ENCODE measurements at places on chromosomes 7 and 10.

DNA sequence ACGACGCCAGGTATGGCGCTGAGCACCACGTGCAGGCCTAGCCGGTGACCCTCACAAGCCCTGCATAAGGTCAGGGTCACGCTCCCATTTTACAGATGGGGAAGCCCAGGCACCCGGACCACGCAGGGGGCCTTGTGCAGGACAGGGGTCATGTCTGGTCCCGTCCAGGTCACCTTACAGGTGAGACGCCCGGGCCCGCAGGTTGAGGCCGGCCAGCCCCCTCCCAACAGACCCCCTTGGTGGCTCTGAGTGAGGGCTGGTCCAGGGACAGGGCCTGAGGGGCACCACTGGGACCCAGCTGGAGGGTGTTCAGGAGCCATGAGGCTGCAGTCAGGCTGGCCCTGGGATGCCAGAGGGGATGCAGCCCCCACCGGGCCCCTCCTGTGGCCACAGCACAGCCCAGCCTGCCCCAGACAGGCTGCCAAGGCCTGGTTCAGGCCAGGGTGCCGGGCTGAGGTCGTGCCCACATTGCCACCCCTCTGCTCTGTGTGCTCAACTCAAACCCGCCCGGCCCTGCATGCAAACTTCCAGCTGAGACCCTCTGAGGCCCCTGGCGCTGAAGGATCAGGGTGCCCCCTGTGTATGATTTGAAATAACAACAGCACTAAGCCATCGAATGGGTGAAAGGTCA is 69.0 kb downstream of the PWWP2B start:
- no peak for DNase-seq

- no peak for DNase-seq
These were observed 151.1 kb upstream of the MKI67 start for GRCh38 chr10:128277267-128277840.

- DNase-seq, result no peak
These were observed 42.6 kb upstream of the ZNRF2 start for GRCh38 chr7:30241767-30242166.

- no peak for DNase-seq
These were observed 8.0 kb upstream of the GLRX3 start for GRCh38 chr10:130128062-130128781.

DNA sequence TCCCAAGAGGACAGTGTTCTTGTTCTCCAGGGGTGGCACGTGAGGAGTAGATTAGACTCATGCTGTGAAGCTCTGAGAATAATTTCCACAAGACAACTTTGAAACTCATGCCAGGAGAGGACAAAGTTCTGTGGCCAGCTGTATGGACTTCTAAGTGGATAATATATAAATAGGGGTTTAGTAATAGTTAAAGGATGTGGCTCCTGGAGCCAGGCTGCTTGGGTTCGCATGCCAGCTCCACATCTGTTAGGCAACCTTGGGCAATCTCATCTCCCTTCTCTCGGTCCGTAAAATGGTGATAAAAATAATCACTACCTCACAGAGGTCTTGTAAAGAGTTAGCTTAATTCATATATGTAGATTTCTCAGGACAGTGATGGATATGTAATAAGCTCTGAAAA is 35.8 kb downstream of the ACSL5 start:
- DNase-seq, result no peak

DNA sequence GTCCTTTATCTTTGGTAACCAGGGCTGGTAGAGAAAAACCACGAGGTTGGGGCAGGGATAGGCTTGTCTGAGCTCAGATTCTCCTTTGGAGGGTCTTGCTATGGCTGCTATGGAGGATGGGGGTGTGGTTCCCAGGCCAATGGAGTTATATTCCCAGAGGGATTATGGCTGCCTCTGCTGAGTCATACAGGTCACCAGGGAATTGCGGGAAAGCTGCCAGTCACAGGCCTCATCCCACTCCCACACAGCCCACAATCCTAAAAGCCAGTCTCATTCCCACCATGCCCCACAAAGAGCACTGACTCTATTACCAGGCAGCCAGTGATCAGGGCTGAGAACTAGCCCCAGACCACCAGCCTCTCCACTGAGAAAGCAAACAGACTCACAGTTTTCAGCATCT is 316.6 kb upstream of the TMEM229A start:
- no peak for DNase-seq

DNA sequence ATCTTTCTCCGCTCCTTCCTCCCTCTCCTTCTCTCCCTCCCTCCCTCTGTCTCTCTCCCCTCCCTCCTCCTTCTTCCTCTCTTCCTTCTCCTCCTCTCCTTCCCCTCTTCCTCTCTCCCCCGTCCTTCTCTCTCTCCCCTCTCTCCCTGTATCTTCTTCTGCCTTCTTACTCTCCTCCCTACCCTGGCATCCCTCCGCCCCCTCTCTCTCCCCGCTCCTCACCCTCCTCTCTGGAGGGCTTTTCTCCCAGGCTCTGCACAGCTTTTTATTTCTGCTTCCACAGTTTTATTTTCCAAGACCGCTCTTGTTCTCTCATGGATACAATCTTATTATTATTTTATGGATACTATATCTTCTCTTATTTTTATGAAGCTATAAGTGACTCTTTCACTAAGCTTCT is 32.6 kb downstream of the AP5Z1 start:
- DNase-seq, result no peak

DNA sequence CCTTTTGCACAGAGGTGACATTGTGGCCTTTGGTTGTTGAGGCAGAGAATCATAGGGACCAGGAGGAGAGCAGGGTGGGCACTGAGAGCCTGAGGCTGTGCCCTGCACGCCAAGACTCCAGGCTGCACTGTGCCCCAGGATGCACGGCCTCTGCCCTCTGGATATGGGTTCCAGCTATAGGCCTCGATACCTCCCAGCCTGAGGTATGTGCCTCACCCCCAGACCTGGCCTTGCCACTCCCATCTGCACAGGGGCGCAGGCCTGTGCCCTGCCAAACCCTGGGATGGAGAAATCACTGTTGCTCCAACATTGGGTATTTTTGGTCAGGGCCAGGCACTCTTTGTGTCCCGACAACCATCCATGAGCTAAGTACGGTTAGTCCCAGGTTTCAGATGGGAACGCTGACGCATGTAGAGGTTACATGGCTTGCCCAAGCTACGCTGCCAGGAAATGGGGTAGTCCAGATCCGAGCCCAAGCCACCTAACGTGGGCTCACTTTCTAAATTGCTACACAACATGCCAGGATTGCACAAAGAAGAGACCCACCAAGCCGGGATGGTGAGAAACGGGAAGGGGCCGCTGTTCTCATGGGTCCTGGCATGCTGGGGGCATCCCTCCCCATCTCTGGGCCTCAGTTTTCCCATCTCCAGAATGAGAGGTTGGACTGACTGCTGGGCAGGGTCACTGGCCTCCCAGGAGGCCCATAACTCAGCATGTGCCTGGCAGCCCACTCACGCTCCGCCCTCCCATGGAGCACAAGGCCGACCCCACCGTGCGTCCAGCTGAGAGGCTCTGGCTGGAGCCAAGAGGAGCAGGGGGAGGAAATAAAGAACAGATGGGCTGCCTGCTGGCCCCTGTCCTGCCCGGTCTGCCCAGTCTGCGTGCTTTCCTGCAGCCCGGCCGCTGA is 44.2 kb downstream of the ZCCHC24 start:
- DNase-seq, result no peak

GRCh38 chr7:10804770-10805169 is 168.9 kb upstream of the PHF14 start:
- DNase-seq, result no peak

DNA sequence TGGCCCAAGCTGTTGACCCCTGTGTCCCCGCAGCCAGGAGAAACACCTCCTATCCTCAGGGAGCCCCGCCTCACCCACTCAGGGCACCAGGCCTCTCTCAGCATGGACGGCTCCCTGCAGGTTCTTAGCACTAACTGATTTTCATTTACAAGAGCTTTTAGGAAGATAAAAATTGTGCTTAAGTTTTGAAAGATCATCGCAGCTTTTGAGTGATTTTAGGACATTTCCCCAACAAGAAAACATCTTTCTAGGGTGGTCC is 22.1 kb downstream of the EBF3 start:
- DNase-seq, result no peak

- DNase-seq, result no peak
These were observed 84.1 kb upstream of the INSYN2A start for GRCh38 chr10:127280446-127280845.

- no peak for DNase-seq
These were observed 7.3 kb downstream of the CASP7 start for GRCh38 chr10:113687037-113687436.

DNA sequence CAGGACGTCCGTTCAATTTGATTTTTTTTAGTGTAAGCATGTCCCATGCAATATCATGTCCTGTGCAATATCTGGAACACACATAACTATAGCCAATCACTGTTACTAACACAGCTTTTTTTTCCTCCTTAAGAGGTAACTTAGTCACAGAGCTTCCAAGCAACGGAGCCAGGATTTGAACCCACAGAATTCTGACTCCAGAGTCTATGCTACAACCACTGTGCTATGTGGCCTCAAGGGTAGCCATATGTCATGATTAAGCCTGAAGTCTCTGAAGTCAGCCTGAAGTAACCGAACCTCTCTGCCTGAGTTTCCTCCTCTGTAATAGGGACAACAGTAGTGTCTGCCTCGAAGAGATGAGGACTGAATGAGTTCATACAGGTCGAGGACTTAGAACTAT is 42.2 kb upstream of the TCF7L2 start:
- no peak for DNase-seq

DNA sequence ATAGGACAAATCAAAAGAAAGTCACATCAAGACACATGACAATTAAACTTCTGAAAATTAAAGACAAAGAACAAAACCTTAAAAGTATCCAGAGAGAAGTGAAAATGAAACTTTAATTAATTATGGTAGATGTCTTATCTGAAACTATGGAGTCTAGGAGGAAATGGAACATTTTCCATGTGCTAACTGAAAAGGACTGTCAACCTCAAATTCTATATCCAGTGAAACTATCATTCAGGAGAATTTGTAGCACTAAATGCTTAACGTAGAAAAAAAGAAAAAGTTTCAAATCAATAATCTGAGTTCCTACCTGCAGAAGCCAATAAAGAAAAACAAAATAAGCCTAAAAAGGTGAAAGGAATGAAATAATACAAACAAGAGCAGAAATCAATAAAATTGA is 33.1 kb upstream of the C10orf71 start:
- no peak for DNase-seq

DNA sequence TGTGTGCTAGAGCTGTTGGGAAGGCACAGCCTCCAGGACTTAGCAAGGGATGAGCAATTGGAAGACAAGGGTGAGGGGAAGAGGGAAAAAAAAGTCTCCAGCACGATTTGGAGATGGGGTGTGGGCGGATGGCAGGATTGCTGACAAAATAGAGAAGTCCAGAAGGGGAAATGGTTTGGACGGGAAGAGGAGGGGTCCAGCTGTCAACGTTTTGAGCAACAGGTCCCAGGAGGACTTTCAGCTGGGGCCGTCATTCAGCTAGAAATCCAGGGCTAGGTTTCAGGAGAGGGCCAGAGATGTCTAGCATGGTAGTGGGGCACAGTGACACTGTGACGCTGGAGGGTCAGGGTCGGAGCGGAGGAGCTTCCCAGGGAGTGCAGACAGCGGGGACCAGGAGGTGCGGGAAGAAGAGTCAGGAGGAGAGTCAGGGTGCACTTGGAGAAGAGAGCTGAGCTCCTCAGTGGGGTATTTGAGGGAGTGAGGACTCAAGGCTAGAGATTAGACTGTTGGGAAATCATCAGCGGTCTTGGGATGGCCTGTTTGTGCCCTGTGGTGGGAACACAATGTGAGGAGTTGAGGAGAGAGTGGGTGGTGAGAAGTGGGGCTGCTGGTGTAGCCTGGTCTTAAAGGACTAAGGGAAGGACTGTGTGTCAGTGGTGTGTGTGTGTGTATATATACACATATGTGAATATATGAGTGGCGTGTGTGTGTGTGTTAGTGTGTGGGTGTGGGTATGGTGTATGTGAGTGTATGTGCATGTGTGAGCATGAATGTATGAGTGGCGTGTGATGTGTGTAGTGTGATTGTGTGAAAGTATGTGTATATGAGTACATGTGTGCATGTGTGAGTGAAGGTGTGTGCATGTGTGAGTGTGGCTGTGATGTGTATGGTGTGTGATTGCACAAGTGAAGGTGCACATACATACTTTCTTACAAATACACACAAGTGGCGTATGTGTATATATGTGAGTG is 3.8 kb downstream of the ZYX start:
- DNase-seq, result no peak

DNA sequence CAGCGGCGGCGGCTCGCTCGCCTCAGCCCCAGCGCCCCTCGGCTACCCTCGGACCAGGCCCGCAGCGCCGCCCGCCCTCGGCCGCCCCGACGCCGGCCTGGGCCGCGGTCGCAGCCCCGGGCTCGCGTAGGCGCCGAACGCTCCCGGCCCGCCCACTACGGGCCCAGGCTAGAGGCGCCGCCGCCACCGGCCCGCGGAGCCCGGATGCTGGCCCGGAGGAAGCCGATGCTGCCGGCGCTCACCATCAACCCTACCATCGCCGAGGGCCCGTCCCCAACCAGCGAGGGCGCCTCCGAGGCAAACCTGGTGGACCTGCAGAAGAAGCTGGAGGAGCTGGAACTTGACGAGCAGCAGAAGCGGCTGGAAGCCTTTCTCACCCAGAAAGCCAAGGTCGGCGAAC is 18.2 kb upstream of the TSPAN33 start:
- DNase-seq, result no peak

DNA sequence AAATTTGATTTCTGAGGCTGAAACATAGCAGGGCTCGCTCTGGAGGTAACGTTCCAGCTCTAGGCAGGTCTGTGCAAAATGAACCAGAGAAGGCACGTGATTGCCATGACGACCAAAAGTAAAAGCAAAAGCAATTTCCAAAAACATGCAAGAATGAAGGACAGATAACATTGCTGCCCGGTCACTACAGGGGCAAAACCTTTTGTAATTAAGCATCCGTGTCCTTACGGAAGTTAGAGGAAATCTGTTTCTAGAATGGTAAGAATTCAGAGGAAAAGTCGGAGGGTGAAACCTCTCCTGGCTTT is 2.9 kb downstream of the KLF6 start:
- DNase-seq, result no peak

DNA sequence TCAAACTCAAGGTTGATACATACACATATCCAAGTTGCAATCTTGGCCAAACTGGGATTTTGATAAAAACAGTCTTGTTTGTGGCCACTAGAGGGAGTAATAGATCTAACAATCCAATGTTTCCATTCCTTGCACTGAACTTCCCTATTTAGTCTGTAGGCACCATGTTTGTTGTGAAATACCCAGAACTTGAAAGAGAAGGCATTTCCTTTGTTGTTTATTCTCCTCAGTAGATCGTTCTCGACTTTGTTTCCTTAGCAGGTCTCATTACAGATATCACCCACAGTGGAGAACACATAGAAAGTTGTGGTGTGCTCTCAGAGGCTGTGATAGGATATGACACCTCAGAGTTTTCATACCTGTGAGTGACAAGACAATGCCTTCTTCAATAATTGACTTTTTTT is 70.3 kb upstream of the MXI1 start:
- peak; percentile 26 for DNase-seq

- DNase-seq, result no peak
These were observed 43.7 kb downstream of the SVIL start for GRCh38 chr10:29590915-29591650.

- peak; percentile 59 for DNase-seq
These were observed 148.2 kb downstream of the CELF2 start for GRCh38 chr10:11165591-11166543.

Measured in GM18507 (cell line).